Activated CD8-positive, alpha-beta memory T cell treated with anti-CD3 and anti-CD28 coated beads for 4 hours (primary cell): ENCODE measurements at places on chromosomes 13 and 19.
A peak's percentile ranks its signal among the peaks of the same experiment; 100 is the strongest.

DNA sequence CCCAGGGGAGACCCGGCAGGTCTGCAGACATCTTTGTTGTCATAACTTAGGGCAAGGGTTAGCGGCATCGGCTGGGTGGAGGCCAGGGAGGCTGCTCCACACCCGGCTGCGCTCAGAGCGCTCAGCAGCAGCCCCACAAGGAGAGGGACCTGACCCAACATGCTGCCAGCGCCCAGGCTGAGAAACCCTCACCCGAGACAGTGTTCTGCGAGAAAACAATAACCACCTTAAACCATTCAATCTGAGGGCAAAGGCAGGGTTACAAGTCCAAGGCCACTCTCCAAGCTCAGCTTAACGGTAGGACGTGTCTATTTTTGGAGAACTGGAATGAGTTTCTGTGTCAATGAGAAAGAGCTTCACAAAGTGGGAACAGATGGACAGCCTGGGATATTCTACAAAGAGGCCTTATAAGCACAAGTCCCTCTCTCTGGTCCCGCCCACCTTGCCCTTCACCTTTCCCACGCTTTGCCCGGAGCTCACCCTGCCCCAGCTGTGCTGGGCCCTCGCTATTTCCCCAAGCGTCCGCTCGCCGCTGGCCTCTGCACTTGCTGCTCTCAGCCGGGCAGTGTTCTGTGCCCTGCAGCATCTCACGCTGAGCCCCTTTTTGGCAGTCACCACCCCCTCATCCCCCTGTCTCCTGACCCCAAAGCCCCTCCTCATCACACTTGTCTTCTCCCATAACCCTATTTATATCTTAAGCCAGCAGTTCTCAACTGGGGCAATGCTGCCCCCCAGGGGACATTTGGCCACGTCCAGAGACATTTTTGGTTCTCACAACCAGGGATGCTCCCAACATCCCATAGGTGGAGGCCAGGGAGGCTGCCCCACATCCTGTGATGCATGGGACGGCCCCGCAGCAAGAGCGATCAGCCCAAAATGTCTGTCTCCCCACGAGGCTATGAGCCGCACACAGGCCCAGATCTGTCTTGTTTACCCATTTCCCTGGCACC is 17.6 kb downstream of the PPP1R12C start:
- no peak for DNase-seq

DNA sequence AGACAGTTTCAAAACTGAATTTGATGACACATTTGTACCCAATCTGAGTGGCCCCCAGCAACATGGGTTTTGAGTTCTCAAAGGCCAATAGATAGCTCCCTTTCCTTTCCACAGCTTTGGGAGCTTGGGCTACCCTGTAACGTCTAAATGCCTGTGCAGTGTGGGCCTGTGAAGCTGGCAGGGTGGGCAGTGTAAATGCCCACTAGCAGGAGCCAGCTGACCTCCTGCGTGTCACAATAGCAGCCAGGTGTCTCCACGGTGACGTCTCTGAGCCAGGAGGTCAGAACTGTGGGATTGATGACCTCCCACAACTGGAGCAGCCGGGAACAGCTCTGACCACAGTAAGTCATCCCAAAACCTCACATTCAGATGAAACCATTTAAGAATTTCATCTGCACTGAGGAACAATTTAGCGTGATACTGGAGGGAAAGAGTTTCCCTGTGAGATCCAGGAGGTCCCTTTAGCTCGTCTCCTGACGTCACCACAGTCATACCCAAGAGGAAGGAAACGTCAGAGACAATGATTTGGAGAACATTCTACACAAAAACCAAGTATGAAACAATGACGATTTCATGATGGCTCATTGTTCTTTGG is at the start of gene IPO5:
Gene IPO5, plus strand, starts transcription at position 300 of the 595 bp plus-strand sequence. CDS start 23,022 bp downstream, outside the sequence.
- DNase-seq = no peak

DNA sequence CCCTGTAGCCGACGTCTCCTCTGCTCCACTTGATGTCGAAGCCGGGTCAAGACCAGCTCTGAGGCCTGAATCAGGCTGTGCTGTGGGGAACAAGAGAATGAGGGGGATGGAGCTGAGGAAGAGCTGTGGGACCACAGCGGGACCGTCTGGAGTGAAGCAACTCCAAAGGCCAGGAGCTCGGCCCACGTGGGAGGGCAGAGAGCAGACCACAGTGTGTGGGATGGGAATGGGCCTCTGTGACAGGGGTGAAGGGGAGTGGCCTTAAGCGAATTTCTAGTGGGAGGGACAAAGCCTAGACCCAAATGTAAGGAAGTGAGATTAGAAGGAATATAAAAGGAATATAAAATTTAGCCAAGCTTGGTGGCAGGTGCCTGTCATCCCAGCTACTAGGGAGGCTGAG is 3.8 kb upstream of the SLC8A2 start:
- DNase-seq = no peak

- DNase-seq = no peak
Measured at GRCh38 chr19:56720281-56720680, 48.7 kb upstream of the ZNF835 start.

DNA sequence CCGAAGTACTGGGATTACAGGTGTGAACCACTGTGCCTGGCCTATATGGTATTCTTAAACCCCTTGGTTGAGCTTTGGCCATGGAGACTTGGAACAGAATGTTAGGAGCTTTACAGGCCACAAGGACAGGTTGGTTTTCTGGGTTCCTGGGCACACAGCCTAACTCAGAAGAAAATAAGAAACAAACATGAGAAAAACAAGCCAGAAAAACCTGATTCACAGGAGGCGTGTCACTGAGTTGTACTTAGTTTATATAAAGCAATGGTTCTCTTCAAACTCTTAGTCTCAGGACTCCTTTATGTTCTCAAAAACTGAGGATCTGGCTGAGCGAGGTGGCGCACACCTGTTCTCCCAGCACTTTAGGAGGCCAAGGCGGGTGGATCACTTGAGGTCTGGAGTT is 125.1 kb upstream of the SPATA13 start:
- DNase-seq = no peak

GRCh38 chr19:27824108-27824507 is 1388.8 kb downstream of the UQCRFS1 start:
- no peak for DNase-seq

DNA sequence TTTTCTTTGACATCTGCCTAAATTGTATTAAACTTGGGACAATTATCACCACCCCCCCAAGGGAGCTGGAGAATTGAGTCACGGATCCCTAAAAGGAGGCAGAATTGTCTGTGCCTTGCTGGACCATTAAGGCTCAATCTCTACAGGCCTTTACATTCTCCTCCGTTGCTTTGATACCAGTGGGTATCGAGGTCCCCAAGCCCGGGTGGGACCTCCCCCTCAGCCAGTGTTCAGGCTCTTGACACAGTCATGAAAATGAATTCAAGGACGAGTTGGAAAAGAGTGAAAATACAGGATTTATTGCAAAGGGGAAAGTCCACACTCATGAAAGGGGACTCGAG is 5.6 kb downstream of the PPP1R15A start:
- no peak for DNase-seq

- no peak for DNase-seq
Measured at GRCh38 chr13:42401376-42401775, 129.4 kb downstream of the AKAP11 start.

- DNase-seq = no peak
Measured at GRCh38 chr13:91169321-91170050, 178.0 kb upstream of the MIR17HG start.

DNA sequence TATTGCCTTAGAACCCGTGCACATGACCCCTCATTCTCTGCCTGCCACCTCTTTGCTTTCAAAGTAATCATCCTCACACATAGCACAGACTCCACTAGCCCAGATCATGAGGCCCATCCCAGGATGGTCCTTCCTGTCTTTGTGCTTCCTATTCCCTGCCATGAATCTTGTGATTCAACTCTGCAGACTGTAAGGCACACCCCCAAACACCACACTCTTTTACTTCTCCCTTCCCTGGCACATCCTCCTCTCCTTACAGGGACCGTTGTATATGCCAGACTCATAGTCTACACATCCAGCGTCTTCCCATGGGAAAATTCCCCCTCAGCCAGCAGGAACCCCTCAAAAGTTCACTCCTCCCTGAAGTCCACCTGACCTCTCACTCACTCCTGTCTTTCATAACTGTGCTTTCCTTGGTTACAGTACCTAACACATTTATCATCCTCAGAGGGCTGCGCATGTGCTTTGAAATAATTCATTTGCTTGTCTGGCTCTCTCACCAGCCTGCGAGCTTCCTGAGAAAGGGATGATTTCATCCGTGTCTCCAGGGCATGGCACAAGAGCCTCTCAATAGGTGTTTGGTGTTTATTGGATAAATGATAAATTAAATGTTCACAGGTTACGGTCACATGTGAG is 26.8 kb upstream of the LRCH1 start:
- no peak for DNase-seq

GRCh38 chr19:5130371-5131030 is 161.6 kb downstream of the KDM4B start:
- DNase-seq = peak; percentile 29
